G401 (cell line): ENCODE measurements at places on chromosomes 4 and X.

DNA sequence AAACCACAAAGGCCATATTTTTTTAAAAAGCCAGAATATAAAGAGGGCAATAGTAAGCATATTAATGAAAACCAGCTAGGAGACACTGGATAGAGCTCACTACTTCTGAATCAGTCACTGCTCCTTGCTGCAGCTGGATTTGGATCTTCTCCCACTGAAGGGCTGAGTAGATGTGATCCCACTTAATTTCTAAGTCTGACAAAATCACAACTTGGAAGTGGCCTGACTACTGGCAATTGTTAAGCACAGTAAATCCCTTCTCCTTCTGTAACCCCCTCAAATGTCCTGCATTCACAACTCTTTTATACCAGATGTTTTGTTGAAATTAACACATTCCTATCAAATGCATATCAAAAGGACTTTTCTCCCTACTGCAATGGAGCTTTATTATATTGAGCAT is 72.9 kb downstream of the AMMECR1 start:
- DNase-seq: no peak

- DNase-seq: no peak
These were observed at the start of gene WAS for GRCh38 chrX:48683411-48683982. Gene WAS (plus strand): TSS chrX:48683799. CDS start chrX:48683854, 55 bp downstream.

DNA sequence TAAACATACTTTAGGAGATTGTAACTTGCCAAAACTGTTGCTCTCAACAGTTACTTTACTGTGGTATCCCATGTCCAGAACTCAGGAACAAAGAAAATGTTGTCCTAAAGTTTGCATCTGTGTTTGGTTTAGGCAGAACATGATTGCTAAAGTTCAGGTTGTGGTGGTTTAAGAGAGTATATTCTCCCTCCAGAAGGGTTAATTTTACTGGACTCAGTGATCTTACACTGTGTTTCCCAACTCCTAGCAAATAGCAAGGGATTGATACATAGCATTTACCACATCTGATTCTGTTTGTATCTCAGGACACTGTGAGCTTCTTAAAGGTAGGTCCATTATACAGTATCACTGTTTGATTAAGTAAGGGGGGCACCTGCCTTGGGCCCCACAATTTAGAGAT is 13.3 kb upstream of the DCK start:
- no peak for DNase-seq

DNA sequence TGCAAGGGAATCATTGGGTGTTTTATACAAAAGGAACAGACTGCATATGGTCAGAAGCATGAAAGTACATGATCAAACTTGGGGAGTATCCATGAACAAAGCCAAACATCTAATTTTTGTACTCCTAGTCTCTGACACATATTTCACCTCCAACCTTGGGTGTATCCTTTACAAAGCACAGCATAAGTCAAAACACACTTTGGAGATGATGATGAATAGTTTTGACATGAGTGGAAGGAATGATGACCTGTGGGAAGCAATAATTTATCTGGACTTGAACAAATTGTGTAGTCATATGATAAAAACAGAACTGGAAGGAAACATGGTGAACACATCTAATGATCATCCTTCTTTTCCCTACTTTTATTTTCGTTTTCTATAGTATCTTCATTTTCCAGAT is 108.7 kb upstream of the PLS3 start:
- DNase-seq: no peak

DNA sequence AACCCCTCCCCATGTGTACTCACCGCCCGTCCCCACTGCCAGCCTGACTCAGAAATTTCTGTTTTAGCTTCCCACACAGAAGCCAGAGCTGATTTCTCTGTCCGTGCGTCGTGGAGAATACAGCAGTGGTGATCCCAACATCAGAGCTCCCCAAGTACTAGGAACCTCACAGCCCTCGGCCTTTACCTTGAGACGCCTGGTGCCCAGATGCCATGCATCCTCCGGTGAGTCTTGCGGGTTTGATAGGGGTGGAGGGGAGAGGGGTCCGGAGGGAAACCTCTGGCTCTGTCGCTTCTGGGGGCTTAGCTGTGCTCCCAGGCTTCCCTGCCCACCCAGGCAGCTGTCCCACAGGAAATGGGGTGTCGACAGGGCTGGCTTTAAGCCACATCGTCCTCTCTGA is 2.1 kb downstream of the LOC101059915 start:
- DNase-seq: no peak

DNA sequence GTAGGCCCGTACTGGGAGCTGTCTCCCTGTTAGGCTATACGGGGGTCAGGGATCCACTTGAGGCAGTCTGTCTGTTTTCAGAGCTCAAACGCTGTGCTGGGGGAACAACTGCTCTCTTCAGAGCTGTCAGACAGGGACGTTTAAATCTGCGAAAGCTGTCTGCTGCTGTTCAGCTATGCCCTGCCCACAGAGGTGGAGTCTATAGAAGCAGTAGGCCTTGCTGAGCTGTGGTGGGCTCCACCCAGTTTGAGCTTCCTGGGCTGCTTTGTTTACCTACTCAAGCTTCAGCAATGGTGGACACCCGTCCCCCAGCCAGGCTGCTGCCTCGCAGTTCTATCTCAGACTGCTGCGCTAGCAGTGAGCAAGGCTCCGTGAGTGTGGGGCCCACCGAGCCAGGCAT is 27.3 kb upstream of the PHEX start:
- no peak for DNase-seq

DNA sequence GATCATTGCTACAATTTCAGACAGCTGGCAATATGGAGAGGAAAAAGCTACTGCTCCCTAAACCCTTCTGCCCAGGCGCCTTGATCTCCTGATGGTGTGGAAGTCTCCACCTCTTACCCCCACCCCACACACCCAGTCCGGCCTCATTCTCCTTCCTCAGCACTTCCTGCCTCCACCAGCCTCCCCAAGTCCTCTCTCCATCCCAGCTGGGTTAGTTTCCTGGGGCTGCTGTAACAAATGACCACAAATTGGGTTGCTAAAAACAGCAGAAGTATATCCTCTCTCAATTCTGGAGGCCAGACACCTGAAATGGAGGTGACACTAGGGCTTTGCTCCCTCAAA is 1.1 kb upstream of the CCNQ start:
- peak; percentile 26 for DNase-seq

- no peak for DNase-seq
These were observed 222.8 kb downstream of the NLGN4X start for GRCh38 chrX:6005856-6006255.

- peak; percentile 12 for DNase-seq
These were observed 20.6 kb downstream of the CNKSR2 start for GRCh38 chrX:21394792-21395191.

- DNase-seq: peak; percentile 69
These were observed 3.2 kb downstream of the SEL1L3 start for GRCh38 chr4:25859429-25860148.

DNA sequence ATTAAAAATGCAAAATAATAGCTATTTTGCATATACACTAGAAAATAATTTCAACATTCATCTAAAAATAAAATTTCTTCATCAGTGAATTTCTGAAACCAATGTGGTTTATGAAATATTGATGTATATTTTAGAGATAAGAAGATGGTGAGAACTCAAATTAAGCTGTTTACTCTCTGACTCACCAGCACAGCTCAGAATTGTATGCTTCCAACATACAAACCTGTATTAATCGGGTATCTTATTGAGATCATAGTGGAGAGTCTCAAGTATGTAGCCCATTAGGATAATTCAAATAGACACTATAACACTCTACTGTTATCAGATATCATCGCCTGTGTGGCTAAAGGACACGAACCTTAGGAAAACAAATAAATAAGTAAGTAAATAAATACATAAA is 899.5 kb upstream of the INTU start:
- no peak for DNase-seq

- no peak for DNase-seq
These were observed 7.8 kb downstream of the HMGB3 start for GRCh38 chrX:150990910-150991309.

- no peak for DNase-seq
These were observed 1508.9 kb downstream of the STIM2 start for GRCh38 chr4:28369499-28369898.

GRCh38 chr4:15682242-15683142 is 865 bp downstream of the FAM200B start:
- no peak for DNase-seq

GRCh38 chrX:18677161-18677869 is 5.4 kb upstream of the RS1 start:
- DNase-seq: no peak

DNA sequence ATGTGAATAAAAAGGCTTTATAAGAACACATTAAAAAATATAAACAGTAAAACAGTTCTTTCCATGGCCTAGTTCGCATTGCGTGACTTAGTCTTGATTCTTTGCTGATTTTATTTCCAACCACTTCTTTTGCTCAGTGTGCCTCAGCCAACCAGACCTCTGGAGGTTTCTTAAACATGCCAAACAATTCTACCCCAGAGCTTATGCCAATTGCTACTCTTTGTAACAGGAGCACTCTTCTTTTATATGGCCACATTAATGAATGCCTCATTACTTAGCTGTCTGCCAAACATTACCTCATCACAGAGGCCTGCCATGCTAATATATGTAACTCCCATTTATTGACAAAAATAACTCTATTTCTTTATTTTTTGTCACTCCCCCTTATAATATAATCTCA is 202.3 kb downstream of the NDST4 start:
- no peak for DNase-seq

DNA sequence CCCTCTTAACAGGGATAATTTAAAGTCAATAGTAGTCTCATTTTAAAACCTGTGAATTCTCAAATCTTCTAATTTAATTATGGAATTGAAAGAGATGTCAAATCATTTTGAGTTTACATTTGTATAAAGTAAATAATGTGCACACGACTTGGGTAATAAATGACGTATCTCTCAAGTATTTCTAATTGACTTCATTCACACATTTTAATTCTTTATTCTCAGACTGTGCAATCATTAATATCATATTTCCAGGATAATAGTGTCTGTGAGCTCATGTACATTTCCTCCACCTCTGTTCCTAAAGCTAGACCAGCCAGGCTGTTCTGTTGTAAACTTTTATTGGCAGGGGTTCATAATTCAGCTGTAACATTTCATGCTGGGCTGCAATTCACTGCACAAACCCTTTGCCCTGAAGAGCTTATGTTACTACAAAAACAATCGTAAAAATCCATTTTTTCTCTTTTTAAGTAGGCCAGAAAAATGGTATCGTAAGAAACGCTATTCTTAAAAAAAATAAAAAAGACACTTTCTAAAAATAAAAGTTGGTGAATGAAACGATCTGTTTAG is 1103.1 kb upstream of the TENM3 start:
- no peak for DNase-seq

- no peak for DNase-seq
These were observed 344.2 kb downstream of the GRIA2 start for GRCh38 chr4:157564771-157565170.

GRCh38 chrX:9378980-9379696 is 85.7 kb upstream of the TBL1X start:
- DNase-seq: no peak

GRCh38 chr4:176545872-176546271 is 226.1 kb downstream of the SPCS3 start:
- DNase-seq: no peak

GRCh38 chr4:22873899-22874298 is 181.2 kb downstream of the GBA3 start:
- no peak for DNase-seq

DNA sequence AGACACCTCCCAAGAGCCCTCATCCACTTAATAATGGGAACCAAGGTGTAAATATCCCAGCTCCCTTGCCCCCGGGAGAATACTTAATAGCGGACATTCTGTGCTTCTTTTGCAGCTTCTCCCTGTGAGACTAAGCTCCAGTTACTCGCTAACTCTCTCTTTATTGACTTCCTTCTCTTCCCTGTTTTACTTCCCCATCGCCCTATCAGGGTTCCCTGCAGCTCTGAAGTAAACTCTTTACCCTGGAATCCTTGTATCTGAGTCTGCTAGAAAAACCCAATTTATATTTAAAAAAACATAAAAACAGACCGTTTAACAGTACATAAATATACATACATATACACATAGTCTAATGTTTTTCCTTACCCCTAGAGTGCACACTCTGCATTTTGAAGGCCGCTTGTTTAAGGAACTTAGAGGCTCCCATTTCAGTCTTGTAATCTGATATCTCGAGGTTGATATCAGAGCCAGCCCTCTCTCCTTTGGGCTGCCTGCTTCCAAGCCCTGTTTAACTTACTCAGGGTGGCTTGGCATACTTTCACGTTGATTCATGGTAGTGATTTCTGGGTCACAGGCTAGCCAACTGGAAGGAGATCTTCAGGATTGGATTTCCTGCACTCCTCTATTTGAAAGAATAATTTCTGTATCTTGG is 177.4 kb upstream of the SCML1 start:
- DNase-seq: no peak

GRCh38 chr4:140672416-140672815 is 83.8 kb downstream of the TBC1D9 start:
- DNase-seq: no peak

- no peak for DNase-seq
These were observed 80.5 kb downstream of the AR start for GRCh38 chrX:67624325-67624724.

DNA sequence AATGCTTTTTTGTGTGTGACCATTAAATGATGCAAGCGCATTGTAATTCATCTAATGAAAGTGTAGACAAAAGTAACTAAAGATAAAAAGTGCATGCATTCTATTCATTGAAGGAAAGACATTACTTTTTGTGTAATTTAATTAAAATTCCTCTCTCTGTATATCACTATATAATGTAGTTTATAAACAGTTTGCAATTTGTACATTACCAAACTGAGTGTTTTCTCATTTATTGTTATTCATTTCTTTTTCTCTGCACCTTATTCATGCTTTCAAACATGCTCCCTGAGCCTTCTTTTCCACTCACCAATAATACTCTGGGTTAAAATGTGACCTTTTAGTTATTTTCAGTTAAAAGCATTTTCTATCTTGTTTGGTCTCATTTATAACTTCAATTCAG is 713.7 kb upstream of the AADAT start:
- no peak for DNase-seq

DNA sequence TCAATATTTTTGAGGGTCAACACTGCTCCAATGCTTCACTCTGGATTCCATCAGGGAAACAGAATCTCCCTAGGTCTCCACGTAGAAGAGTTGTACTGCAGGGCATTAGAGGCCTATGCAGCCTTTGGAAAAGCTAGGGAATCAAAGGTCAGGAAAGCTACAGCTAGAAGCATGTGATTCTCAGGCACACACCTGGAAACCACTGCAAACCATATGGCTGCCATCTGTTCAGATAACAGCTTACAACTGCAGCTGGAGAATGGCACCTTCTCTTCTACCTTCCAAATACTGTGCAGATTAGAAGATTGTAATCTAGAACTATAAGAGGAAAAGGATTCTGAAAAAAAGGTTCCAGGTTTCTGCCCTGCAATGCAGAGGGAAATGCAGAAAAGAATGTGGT is 60.6 kb downstream of the BTC start:
- DNase-seq: no peak

- DNase-seq: no peak
These were observed 29.1 kb downstream of the STAG2 start for GRCh38 chrX:123990602-123991001.

GRCh38 chr4:122423246-122423645 is 33.3 kb downstream of the IL2 start:
- no peak for DNase-seq

GRCh38 chrX:130994671-130995070 is 63.5 kb upstream of the ARHGAP36 start:
- DNase-seq: no peak

DNA sequence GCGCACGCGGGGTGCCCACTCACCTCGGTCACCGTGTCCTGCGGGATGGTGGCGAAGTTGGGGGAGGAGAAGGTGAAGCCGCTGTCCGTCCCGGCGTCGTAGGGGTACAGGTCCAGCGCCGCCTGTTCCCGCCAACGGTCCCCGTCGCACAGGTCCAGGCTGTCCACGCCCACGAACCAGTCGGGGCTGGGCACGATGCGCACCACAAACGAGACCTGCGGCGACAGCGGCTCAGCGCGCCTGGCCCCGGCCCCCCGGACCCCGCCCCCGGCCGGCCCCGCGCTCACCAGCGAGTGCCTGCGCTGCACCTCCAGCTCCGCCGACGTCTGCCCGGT is 1.4 kb downstream of the SPON2 start:
- no peak for DNase-seq
